Activated T-cell treated with anti-CD3 and anti-CD28 coated beads, Interleukin-2, amount 50 U/mL, for 72 hours (primary cell): ENCODE measurements at places on chromosomes 1 and 21.
A peak's percentile ranks its signal among the peaks of the same experiment; 100 is the strongest.

- H3K27me3 ChIP-seq: no peaks in the 10 kb centered on the region
- no peaks in the 10 kb centered on the region for H3K4me1 ChIP-seq
- no peak overlapping the region for H3K27ac ChIP-seq
- peaks cover 2% of the 10 kb centered on the region for H3K36me3 ChIP-seq
These were observed 74.7 kb upstream of the RGL1 start for GRCh38 chr1:183730107-183730724.

DNA sequence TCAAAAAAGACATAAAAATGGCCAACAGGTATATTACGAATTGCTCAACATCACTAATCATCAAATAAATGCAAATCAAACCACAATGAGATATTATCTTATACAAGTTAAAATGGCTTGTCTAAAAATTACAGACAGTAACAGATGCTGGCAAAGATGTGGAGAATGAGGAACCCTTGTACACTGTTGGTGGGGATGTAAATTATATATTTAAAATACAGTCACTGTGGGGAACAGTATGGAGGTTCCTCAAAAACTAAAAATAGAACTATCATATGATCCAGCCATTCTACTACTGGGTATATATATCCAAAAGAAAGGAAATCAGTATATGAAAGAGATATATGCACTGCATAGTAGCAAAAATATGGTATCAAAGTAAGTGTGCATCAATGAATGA lies 1037.2 kb upstream of the B3GALT2 start:
- no peaks in the 10 kb centered on the region for H3K36me3 ChIP-seq
- H3K27ac ChIP-seq: no peak overlapping the region
- no peak overlapping the region for H3K4me3 ChIP-seq

DNA sequence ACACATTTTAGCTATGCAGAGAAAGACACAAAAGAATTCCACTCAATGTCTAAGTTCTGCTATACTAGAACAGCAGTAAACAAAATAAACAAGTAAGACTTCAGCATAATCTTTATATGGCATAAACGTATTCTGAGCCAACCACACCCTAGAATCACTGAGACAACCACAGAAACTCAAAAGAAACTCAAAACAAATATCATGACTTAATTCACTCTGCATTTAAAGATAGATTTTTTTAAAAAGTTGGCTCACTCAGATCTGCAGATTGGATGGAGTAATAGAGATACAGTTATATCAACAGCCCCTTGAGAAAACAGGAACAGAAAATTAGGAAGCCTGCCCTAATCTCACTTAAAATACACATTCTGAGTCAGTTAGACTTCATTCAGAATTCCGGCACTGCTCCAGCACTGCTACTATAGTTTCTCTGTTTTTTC lies 95.0 kb downstream of the COL24A1 start:
- no peaks in the 10 kb centered on the region for H3K27me3 ChIP-seq
- H3K4me1 ChIP-seq: no peaks in the 10 kb centered on the region
- H3K36me3 ChIP-seq: no peaks in the 10 kb centered on the region
- H3K4me3 ChIP-seq: no peak overlapping the region

- peak overlapping the region; percentile 64 for H3K4me3 ChIP-seq
- peaks cover 3% of the 10 kb centered on the region for H3K36me3 ChIP-seq
- peak overlapping the region; percentile 79 for H3K27ac ChIP-seq
- H3K27me3 ChIP-seq: no peaks in the 10 kb centered on the region
- H3K4me1 ChIP-seq: peaks cover 54% of the 10 kb centered on the region
- DNase-seq: no peak
These were observed 65.4 kb upstream of the ARTN start for GRCh38 chr1:43867976-43868740.

- no peaks in the 10 kb centered on the region for H3K27me3 ChIP-seq
- peaks cover 22% of the 10 kb centered on the region for H3K4me1 ChIP-seq
- H3K36me3 ChIP-seq: no peaks in the 10 kb centered on the region
- DNase-seq: peak; percentile 41
These were observed 214.7 kb upstream of the EDN2 start for GRCh38 chr1:41698916-41699860.

DNA sequence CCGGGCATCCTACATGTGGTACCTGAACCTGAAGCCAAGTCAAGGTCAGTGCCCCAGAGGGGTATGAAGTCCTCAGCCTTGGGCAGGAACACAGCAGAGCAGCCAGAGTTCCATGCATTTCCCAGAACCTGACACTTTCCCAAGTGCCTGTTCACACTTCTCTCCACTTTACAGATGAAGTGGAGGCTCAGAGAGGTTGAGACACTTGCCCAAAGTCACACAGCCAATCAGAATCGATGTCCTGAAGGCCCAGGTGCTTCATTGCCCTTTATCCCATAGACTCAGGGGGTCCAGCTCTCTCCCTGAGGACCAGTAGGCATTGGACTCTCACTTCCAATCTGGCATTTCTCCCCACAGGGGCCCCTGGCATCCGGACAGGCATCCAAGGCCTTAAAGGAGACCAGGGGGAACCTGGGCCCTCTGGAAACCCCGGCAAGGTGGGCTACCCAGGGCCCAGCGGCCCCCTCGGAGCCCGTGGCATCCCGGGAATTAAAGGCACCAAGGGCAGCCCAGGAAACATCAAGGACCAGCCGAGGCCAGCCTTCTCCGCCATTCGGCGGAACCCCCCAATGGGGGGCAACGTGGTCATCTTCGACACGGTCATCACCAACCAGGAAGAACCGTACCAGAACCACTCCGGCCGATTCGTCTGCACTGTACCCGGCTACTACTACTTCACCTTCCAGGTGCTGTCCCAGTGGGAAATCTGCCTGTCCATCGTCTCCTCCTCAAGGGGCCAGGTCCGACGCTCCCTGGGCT lies 2.2 kb downstream of the C1QA start:
- H3K27me3 ChIP-seq: peaks cover 28% of the 10 kb centered on the region
- no peaks in the 10 kb centered on the region for H3K4me1 ChIP-seq
- no peaks in the 10 kb centered on the region for H3K36me3 ChIP-seq

GRCh38 chr21:29808153-29808552 lies 131.6 kb downstream of the GRIK1 start:
- no peaks in the 10 kb centered on the region for H3K4me1 ChIP-seq
- no peak overlapping the region for H3K4me3 ChIP-seq
- DNase-seq: no peak
- H3K27me3 ChIP-seq: peaks cover 11% of the 10 kb centered on the region

DNA sequence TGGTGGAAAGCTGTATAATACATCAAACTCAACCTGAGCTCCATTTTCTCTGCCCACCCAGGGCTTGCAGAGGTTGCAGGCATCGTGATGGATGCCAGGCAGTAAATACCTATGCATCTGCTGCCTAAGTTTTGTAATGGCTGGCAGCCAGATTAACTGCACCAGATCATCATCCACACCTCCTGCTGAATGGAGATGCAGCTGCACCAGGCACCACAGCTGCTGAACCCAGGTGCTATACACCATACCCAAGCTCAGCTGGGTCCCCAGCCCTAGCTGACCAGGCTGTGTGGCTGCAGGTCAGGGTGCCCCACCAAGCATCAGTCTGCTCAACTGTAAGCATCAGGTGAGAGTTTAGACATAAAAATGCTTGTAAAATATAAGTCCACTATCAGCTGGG lies 6.7 kb upstream of the SNAPIN start:
- H3K27me3 ChIP-seq: no peaks in the 10 kb centered on the region
- no peak overlapping the region for H3K4me3 ChIP-seq
- H3K27ac ChIP-seq: no peak overlapping the region
- DNase-seq: no peak
- H3K36me3 ChIP-seq: no peaks in the 10 kb centered on the region
- H3K4me1 ChIP-seq: peaks cover 30% of the 10 kb centered on the region
